ENCODE measurements at places on chromosomes 12 and 14. TPM values are rescaled to one million over a fixed set of nuclear protein-coding genes. Genes with fewer than 3 reads are reported as not detected.

Gene EMP1
- 594 TPM for total RNA-seq

GRCh38 chr14:92675976-92676375 is 72.5 kb downstream of the LGMN start:
- H3K27ac ChIP-seq, result no peak overlapping the region
- H3K27me3 ChIP-seq, result no peaks in the 10 kb centered on the region
- DNase-seq, result peak; percentile 61
- H3K4me3 ChIP-seq, result no peak overlapping the region
- peaks cover 4% of the 10 kb centered on the region for H3K36me3 ChIP-seq

- H3K4me3 ChIP-seq, result no peak overlapping the region
- H3K27me3 ChIP-seq, result no peaks in the 10 kb centered on the region
- no peak for DNase-seq
- H3K36me3 ChIP-seq, result no peaks in the 10 kb centered on the region
- H3K4me1 ChIP-seq, result no peaks in the 10 kb centered on the region
Measured at GRCh38 chr12:70638639-70639360, 1.6 kb upstream of the PTPRB start.

DNA sequence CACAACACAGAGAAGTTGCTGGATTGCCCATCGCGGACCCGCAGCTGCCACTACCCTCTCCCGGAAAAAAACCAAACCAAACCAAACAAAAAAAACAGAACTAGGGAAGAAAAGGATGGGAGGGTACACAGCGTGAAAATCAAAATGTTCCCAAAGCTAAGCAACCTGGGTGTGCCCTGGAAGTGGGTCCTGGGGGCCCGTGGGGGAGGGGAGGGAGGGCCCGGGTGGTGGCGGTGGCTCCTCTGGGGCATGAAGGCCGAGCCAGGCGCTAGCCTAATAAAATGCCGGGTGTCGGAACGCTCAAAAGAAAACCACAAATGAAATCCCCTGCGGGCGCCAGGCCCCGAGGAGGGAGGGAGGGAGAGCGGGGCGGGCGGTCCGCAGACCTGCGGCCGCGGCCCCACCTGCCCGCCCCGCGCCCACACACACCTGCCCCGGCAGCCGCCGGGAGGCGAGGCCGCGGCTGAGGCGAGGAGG is 787 bp downstream of the HECTD4 start:
- no peak overlapping the region for H3K27ac ChIP-seq
- DNase-seq, result no peak
- peak overlapping the region; percentile 95 for H3K4me3 ChIP-seq
- no peaks in the 10 kb centered on the region for H3K27me3 ChIP-seq
- H3K36me3 ChIP-seq, result no peaks in the 10 kb centered on the region
- no peaks in the 10 kb centered on the region for H3K4me1 ChIP-seq

DNA sequence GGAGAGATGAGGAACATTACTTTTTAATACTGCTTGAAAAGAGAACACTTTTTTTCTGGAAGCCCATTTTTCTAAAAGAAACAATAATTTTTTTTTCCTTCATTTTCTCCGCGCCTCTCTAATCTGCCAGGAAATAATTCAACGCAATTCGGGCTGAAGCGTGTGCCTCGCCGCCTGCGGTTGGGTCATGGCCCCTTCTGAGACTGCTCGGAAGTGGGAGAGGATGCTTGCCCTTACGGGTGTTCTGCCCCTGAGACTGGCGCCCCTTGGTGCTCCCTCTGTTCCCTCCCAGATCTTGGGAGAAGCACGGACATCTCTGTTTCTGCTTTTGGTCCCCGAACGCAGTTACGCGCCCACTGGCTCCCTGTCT is 332 bp upstream of the TBC1D30 start:
- H3K27ac ChIP-seq, result no peak overlapping the region
- DNase-seq, result no peak
- H3K27me3 ChIP-seq, result no peaks in the 10 kb centered on the region
- H3K4me1 ChIP-seq, result peaks cover 7% of the 10 kb centered on the region

Gene CLIP1
- 182 TPM for total RNA-seq

DNA sequence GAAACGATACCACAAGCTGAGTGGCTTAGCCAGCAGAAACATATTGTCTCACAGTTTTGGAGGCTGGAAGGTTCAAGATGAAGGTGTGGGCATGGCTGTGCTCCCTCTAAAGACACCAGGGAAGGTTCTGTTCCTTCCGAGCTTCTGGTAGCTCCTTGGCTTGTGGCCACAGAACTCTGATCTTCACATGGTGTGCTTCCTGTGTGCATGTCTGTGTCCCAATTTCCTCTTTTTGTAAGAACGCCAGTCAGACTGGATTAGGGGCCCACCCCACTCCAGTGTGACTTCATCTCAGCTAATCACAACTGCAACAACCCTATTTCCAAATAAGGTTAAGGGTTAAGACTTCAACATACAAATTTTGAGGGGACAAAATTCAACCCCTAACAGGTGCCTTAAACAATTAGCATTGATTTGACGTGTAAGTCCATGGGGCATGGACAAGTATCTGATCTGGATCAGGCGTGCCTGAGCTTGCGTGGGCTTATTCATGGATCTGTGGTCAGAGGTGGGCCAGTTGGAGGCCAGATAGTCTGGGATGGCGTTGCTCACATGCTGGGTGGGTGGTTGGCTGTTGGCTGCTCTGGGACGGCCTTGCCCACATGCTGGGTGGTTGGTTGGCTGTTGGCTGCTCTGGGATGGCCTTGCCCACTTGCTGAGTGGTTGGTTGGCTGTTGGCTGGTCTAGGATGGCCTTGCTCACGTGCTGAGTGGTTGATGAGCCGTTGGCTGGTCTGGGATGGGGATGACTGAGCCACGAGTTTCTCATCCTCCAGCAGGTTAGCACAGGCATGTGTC is 88.5 kb downstream of the LGMN start:
- H3K4me1 ChIP-seq, result no peaks in the 10 kb centered on the region
- H3K27ac ChIP-seq, result no peak overlapping the region
- H3K27me3 ChIP-seq, result no peaks in the 10 kb centered on the region

Gene KRT77
- not detected for total RNA-seq

Gene CRACR2A
- total RNA-seq, result 5.0 TPM

Gene RNF212B
- not detected for total RNA-seq

DNA sequence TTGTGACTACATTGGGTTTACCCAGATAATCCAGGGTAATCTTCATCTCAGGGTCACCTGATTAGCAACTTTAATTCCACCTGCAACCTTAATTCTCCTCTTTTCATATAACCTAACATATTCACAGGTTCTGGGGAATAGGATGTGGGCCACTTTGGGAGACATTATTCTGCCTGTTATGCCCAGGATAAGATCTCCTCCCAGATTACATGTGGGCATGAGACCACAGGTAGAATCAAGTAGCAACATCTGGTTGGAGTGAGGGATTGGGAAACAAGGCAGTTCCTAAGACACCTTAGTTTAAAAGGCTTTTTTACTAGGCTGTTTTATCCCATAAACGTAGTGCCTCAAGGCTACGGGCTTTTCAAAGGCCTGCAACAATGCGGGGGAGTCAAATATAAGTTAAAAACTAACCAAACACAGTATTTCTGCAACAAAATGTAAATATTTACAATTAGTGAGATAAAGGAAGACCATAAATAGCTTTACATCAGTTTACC is 181.5 kb downstream of the FOXA1 start:
- no peaks in the 10 kb centered on the region for H3K36me3 ChIP-seq
- no peak overlapping the region for H3K4me3 ChIP-seq
- H3K4me1 ChIP-seq, result no peaks in the 10 kb centered on the region
- no peak for DNase-seq
- no peak overlapping the region for H3K27ac ChIP-seq
- no peaks in the 10 kb centered on the region for H3K27me3 ChIP-seq

- no peak overlapping the region for H3K4me3 ChIP-seq
- no peaks in the 10 kb centered on the region for H3K4me1 ChIP-seq
- no peaks in the 10 kb centered on the region for H3K36me3 ChIP-seq
Measured at GRCh38 chr12:122884860-122885259, 11.1 kb downstream of the VPS37B start.

GRCh38 chr14:21199611-21200560 is 44.0 kb upstream of the OR5AU1 start:
- no peak overlapping the region for H3K27ac ChIP-seq
- peaks cover 2% of the 10 kb centered on the region for H3K36me3 ChIP-seq
- no peaks in the 10 kb centered on the region for H3K27me3 ChIP-seq
- H3K4me1 ChIP-seq, result no peaks in the 10 kb centered on the region

DNA sequence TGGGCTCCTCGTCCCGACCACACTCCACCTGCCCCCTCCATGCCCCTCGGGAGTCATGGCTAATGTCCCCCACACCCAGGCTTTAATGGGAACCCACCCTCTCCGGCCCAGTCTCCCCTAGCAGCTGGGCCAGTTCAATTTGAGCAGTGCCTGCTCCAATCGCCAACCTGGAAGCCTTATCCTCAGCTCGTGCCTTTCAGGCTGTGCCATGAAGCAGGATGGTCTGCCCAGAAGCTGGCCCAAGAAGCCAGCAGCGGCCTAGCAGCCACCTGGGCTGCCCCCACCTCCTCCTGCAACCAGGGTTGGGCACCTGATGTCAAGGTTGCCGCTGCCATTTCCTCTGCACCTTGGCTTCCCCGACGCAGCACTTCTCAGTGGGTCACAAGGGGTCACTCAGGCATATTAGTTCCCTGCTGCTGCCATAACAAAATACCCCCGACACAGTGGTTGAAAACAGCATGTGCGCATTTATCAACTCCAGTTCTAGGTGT is 2.3 kb upstream of the CLBA1 start:
- no peak overlapping the region for H3K27ac ChIP-seq
- no peaks in the 10 kb centered on the region for H3K4me1 ChIP-seq
- no peaks in the 10 kb centered on the region for H3K36me3 ChIP-seq
- H3K27me3 ChIP-seq, result no peaks in the 10 kb centered on the region
- no peak overlapping the region for H3K4me3 ChIP-seq

Gene PRPF40B
- 28.2 TPM for total RNA-seq

Data from aorta (tissue), 5 donors.